GDM1 (cell line): ENCODE measurements at places on chromosomes 7 and 10.

DNA sequence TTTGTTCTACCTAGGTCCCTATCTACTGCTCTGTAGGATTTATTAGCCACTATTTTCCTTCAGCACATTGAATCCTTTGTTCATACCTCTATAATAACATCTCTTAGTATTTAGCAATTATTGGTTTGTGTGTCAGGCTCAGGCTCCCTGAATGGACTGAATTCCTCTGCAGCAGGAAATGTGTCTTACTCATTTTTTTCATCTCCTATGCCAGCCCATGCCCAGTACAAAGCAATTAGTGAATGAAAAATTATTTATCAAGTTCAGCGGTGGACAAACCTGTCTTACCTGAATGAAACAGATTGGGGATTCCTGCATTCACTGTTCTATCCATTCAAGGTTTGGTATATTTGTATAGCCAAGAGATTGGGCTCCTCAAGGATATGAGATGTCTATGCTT is 53.7 kb downstream of the C1GALT1 start:
- no peak for DNase-seq

GRCh38 chr7:131108212-131108940 is 219.3 kb upstream of the MKLN1 start:
- no peak for DNase-seq

DNA sequence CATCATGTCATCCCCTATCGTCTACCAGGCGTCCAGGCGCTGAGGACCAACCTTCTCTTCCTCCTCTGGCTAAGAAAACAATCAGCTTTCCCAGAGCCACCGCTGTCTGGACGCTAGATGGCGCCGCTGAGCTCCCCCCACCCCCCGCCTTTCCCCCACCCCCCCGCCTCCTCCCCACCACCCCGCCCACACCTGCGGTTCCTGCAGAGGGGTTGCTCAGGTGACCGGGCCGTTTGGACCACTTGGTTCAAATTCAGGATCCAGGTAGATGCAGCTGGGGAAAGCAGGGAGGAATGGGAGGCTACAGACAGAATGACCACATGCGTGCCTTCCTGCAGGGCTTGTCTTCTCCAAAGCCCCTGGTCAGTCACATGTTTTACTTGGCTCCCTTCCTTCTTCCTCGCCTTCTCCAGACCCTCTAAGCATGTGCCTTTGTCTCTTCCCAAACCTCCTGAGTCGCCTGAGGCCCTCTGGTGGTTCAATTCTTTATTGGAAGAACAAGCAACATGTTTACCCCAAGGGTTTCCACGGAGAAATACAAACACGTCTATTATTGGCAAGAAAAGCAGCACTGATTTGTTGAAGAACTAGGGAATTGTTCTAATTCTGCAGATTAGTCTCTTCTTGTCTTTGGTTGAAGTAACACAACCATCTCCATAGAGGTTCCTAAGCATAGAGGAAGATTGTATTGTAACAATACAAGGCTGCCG is 24.7 kb downstream of the AOC1 start:
- DNase-seq: peak; percentile 36

- DNase-seq: no peak
Measured at GRCh38 chr7:3230908-3231307, 70.1 kb upstream of the SDK1 start.

GRCh38 chr7:144725070-144725469 is 110.8 kb downstream of the TPK1 start:
- DNase-seq: no peak

GRCh38 chr7:155844019-155844453 is 31.8 kb upstream of the SHH start:
- DNase-seq: no peak

DNA sequence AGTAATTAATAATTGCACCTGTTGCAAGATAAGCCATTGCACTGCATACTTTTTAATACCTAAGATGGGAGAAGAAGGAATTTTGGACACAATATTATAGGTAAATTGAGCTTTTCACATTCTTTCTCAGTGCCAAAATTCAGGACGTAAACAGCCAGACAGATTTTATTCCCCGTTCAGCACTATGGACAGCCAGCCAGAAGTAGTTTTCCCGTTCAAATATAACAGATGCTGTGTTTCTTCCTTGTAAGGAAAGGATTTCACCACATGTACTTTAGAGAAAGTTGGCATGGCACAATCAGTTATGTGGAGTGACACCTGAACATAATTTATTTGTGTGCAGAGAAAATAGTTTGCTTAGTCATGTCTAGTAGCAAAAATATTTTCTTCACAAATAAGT is 34.8 kb downstream of the SEMA3E start:
- DNase-seq: no peak

GRCh38 chr7:148204639-148205304 is 385.8 kb upstream of the C7orf33 start:
- DNase-seq: no peak

- no peak for DNase-seq
Measured at GRCh38 chr7:155228894-155229293, 68.8 kb upstream of the INSIG1 start.

DNA sequence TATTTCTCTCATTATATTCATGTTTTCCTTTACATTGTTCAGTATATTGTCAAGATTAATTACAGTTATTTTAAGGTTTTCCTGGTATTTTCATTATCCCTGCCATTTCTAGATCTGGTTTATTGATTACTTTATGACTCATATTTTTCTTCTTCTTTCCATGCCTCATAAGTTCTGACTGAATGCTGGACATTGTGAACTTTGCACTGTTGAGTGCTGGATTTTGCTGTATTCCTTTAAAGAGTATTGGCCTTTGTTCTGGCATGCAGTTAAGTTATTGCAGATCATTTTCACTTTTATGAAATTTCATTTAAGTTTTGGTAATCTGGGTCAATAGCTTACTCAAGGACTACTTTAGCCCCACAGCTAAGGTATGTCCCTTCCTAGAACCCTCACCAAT is 73.1 kb downstream of the KLF6 start:
- no peak for DNase-seq

DNA sequence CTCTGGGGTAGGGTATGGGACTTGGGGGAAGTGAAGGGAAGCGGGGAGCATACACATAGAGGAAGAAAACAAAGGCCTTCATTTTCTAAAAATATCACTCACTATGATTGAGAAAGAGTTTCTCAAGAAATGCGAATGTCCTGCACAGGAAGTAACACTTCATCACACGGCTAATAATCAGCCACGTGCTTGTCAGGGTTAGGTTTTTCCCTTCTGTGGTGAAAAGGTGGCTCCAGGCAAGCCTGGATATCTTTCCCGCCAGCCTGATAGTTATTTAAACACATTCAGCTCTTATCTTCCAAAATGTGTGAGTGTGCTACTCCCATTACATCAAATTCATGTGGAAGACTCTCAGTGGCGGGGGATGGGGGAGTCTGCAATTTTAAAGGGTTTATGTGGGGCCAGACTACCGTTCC is 166.4 kb upstream of the ADO start:
- no peak for DNase-seq

- DNase-seq: peak; percentile 52
Measured at GRCh38 chr10:77926566-77927401, at the start of gene DLG5. Gene DLG5 (minus strand): TSS chr10:77926755. CDS start chr10:77926520, 235 bp downstream.

DNA sequence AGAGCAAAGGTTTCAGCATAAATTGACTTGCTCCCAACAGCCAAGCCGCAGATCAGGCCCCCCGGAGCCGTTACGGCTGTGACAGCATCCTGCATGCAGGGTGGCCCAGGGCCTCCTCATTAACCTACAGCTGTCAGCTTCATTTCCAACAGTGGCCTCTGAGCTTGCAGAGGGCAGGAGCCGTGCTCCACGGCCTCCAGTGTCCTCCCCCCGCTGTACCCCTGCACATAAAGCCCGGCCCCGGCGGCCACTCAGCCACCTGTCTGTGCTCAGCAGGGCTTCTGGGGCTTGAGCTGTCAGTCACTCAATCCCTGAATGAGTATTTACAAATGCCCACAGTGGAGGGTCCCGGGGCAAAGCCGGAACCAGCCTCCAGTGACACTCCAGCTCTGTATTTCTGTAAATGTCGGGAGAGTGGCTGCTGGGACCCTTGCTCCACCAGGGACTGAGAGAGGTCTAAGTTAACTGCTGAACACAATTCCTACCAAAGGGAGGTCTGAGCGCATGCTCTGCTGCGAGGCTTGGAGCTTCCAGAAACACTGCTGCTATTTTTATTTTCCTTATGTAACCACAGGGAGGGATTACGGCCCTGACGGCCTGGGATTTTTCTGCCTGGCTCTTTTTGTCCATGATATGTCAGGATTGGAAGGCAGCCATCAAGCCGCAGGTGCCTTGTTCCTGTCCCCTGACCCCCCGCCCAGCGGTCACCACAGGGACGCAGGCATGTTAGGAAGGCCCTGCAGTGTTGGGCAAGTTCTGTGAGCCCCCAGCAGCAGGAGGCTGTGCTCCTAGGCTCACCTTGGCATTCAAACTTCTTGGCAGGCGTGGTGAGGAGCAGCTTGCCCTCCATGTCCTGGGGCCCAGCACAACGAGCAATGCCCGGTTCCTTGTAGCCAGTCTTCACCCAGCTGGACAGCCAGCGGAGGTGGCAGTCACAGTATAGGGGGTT is 165.0 kb downstream of the SLIT1 start:
- no peak for DNase-seq
